ENCODE measurements at places on chromosomes 5 and 9. TPM values are rescaled to one million over a fixed set of nuclear protein-coding genes. Genes with fewer than 3 reads are reported as not detected.

NR2F1 gene
- total RNA-seq, result 4.3 TPM

ADGRD2 gene
- total RNA-seq, result not detected

IFNA13 gene
- not detected for total RNA-seq

ZDHHC12 gene
- total RNA-seq, result 21.8 TPM

DNA sequence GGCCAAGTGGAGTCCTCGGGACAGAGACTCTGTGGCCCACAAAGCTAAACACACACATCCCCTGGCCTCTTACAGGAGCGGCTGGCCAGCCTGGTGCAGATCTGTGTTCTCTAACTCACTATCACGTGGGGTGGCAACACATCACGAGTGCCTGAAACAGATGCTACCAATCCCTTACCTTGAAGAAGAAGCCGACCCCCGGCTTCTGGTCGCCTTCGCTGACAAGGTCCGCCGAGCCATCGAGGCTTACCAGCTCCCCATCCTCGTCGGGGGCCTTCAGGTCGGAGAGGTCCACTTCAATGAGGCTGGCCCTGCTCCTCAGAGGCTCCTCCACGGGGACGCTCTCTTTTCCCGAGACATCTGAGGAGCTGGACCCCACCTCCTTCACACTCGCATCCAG, 86.7 kb downstream of the CAMSAP1 start:
- no peak for DNase-seq

TMEM215 gene
- 3.0 TPM for total RNA-seq

GRCh38 chr9:37859043-37859442, 44.9 kb downstream of the SLC25A51 start:
- DNase-seq, result no peak

- DNase-seq, result no peak
Observed at GRCh38 chr5:148333262-148333849, 2.0 kb upstream of the SPINK9 start.

DNA sequence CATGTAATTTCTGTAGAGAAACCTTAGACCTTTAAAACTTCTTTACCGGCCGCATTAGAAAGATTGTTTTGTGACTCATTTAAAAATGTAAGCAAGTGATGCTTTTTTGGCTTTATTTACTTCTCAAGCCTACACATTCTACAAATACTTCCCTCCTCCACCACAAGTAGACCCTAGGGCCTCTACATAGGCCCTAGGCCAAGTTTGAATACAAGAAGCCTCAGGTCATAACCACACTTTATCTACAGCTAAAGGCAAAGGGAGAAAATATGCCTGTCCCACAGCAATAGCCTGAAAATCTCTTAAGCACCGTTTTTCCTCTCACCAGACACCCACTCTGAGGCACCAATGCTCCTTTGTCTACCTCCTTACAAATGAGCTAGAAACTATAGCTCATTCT, 53.9 kb downstream of the CSNK1A1 start:
- DNase-seq, result peak; percentile 95

CCNJL gene
- 12.5 TPM for total RNA-seq

- DNase-seq, result no peak
Observed at GRCh38 chr5:8601831-8602354, 732.9 kb downstream of the MTRR start.

- no peak for DNase-seq
Observed at GRCh38 chr5:135533794-135534193, 2.0 kb downstream of the NEUROG1 start.

C5orf34 gene
- total RNA-seq, result 3.3 TPM
